Activated CD8-positive, alpha-beta memory T cell treated with anti-CD3 and anti-CD28 coated beads for 4 hours (primary cell): ENCODE measurements at places on chromosomes 13 and 19.

- DNase-seq, result no peak
Observed at GRCh38 chr13:91247768-91248167, 99.7 kb upstream of the MIR17HG start.

DNA sequence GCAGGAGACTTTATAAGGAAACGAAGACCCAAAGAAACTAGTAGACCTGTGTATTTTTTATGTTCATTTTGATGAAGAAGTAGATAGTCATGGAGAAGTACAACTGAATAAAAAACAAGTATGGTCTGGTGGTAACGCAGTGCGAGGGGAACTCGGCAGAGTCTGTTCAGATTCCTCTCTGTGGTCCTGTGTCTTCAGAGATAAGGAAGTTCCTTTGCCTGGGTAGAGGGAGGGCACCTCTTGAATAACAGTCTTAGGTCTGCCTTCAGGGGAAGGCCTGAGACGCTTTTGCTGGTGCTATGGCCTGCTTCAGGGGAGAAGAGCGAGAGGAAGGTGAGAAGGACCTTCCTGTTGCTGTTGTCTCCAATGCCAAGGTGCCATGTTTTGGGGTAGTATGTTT, 25.9 kb upstream of the SLC46A3 start:
- no peak for DNase-seq

- DNase-seq, result no peak
Observed at GRCh38 chr13:52405767-52406494, at the start of gene THSD1. Gene THSD1, minus strand, starts transcription at chr13:52406172. Its CDS starts 3,572 bp downstream, at chr13:52402600.

DNA sequence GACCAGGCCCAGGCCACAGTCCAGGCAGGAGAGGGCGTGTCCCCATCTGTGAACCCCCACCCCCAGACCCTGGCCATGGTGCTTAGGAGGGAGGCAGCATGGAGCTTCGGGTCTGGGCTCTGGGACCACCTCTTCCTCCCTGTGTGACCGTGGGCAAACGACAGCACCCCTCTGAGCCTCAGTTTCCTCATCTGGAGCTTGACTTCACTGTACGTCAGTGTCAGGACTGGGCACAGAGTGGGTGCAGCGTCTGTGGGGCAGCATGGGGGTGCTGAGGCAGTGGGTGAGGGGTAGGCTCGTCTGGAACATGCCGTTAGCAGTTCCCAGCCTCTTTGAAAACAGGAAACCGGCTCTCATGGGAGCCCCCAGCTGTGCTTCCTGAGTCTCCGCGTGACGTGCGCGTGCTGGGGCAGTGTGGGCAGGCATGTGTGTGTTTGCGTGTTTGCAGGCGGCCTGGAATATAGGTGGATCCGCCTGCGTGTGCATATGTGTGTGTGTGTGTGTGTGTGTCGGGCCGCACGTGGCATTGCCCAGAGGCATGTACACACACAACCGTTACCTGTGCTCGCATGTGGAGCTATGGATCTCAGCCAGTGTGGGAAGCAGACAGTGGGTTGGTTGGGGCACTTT, 15.8 kb downstream of the ARRDC2 start:
- no peak for DNase-seq

GRCh38 chr13:75316427-75316826, 165.5 kb downstream of the TBC1D4 start:
- no peak for DNase-seq
